ENCODE measurements at places on chromosomes 7 and 10. TPM values are rescaled to one million over a fixed set of nuclear protein-coding genes. Genes with fewer than 3 reads are reported as not detected.

ITPRID1 gene
- total RNA-seq = not detected

PON1 gene
- 0.43 TPM for total RNA-seq

TMEM236 gene
- total RNA-seq = not detected

ZMIZ1 gene
- total RNA-seq = 103 TPM

PPRC1 gene
- total RNA-seq = 17.5 TPM

RSPH10B2 gene
- total RNA-seq = 3.7 TPM
